ENCODE measurements at places on chromosomes 6 and 20. TPM values are rescaled to one million over a fixed set of nuclear protein-coding genes. Genes with fewer than 3 reads are reported as not detected.

Gene HEY2
- not detected for polyA plus RNA-seq

Gene RAB44
- polyA plus RNA-seq = 0.02 TPM

Gene EYS
- 0.04 TPM for polyA plus RNA-seq

Gene PTK6
- polyA plus RNA-seq = 0.07 TPM

Gene ZFAND3
- polyA plus RNA-seq = 21.8 TPM

Gene CDH26
- polyA plus RNA-seq = 0.17 TPM

DNA sequence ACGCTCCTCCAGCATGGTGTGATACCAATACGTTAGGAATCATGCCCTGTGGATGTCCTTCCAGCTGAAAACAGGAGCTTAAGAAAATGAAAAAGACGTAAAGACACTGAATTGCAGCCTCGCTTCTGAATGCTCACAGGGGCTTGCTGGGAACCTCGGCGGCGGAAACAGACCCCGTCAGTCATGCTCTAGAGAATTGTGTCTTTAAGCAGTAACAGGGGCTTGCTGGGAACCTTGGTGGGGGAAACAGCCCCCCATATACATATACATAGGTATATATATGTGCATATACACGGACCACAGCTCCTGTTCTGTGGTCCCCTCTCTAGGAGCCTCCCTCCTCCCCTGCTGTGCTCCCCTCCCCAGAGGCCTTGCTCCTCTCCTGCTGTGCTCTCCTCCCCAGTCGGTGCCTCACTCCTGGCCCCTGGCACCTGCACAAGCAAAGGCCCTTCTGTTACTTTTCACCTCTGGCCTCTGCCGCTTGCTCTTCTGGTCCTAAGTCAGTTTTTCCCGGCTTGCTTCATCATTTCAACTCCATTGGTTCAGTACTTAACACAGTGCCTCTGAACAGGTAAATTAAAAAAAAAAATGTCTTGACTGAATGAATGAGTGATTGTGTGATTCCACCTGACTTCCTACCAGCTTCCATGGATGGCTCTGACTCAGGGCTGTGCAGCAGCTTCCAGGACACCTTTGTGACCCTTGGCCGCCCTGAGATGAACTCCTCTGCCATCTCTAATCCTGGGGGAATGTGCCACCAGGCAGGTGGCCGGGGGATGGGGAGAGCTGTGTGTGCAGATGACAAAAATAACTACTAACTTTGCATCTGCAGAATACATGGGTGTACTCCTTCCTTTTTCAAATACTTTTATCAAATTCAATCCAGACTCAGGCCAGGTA lies 246.1 kb downstream of the SMOC2 start:
- DNase-seq = no peak

DNA sequence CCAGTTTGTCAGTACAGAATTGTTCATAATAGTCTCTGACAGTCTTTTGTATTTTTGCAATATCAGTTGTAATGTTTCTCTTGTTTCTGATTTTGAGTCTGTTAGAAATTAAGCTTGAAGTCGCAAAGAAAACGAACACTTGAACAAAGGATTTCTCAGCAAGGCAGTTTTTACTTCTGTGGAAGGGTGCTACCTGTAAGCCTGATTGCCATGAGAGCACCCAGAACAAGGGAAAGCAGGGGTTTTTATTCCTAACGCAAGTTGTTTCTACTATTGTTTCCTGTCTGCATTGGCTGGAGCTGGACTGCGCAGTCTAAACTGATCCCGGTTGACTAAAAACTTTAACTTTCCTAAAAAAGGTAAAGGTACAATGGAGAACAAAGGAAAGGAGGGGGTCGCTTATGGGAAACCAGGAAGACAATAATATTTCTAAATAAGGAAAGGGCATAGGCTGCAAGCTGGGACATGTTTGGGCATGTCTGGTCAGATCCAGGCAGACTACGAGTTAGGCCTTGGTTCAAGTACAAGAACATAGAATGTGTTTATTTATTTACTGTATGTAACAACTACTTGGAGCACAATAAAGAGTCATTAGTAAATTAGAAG lies 28.5 kb downstream of the HLA-B start:
- DNase-seq = no peak

DNA sequence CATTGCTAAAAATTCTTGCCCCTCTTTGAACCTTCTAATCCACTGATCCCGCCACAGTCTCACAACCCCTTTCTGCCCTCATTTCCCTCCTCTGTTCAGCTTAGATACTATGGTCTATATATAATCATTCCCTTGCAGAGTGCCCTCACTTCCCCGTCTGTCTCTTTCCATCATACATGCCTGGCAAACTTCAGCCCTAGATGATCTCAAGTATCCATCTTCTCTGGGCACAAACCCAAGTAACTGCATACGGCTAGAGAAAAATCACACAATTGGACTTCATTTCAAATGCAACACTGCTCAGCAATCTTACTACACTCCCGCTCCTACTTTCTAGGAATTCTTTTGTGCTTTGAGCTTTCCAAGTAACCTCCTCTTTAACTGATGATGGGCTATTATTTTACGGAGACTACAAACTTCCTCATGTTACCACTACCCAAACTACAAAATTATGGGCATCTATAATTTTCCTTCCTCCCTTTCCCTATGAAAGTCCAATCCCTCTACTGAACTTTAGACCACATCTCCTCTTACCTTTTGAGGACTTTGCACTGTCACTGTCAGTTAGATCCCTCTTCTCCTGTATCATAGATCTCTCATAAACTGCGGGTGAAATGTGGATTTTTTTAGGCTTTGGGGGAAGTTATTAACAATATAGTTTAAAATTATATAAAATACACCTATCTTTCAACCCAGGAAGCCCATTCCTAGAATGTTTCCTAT lies 135.6 kb downstream of the BTBD9 start:
- no peak for DNase-seq

DNA sequence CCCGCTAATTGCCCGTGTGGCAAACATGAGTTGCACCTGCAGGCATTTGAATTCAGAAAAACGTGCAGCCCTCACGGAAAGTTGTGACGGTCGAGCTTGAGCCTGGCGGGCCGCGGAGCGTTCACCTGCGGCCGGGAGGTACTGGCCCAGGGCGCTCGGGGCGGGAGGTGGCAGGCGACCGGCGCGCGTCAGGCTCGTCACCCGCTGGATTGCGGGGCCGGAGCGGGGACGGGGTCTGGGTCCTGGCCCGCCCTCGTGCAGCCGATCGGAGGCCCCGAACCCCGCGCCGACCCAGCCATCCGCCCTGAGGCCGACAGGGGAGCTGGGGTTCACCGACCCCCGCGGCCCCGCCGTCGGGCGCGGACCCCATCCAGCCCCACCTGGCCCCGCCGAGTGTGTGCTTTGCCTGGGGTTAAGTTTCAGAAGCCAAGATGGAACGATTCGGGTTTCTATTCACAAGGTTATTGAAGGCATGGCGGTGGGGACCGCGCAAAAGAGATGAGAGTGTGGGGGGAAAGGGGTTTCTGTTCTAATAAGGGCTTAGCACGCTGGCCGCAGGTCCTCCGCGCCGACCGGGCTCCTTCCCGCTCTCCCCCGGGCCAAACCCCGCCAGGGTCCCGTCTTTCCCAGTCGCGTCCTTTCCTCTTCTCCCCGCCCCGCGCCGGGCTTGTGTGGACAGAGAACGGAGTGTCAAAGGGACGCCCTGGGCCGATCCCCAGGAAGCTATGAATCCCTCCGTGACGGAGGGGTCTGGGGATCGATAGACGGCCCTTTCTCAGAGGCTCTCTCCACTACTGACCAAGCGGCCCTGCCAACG lies 1.6 kb upstream of the HEY2 start:
- no peak for DNase-seq

- peak; percentile 47 for DNase-seq
These were observed 188.0 kb upstream of the TAB2 start for GRCh38 chr6:149129371-149130077.

GRCh38 chr20:59858425-59858824 lies 75.0 kb downstream of the SYCP2 start:
- no peak for DNase-seq

DNA sequence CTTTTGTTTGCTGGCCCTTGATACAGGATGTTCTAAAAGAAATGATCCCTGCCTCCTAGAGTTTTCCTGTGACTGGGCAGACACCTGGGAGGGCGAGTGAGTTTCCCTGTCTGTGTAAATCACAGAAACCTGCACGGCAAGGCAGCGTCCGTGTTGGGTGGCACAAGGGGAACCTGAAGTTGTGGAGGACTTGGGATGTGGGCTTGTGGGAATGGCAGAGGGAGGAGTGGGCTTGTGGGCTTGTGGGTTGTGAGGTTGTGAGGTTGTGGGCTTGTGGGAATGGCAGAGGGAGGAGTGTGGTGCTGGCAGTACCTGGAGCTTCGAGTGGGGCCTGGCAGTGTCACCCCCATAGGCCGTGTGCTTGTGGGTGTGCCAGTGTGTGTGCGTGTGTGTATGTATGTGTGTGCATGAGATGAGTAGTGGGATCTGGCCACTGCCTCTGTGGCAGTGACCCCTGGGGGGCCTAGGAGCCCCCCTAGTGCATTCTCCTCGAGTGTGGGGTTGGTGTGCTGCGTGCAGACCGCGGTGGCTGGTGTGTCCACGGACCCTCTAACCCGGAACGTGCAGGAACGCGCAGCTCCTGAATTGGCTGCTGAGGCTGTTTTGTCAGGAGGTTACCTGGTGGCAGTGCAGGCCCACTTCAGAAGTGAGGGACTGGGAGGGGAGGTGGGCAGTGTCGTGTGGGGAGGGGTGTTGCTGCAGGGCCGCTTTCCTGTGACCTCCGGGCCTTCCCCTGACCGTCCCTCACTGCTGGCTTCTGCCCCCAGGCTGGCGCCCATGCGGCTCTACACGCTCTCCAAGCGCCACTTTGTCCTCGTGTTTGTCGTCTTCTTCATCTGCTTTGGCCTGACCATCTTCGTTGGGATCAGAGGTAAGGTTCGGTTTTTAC lies 13.0 kb downstream of the TMEM181 start:
- no peak for DNase-seq

DNA sequence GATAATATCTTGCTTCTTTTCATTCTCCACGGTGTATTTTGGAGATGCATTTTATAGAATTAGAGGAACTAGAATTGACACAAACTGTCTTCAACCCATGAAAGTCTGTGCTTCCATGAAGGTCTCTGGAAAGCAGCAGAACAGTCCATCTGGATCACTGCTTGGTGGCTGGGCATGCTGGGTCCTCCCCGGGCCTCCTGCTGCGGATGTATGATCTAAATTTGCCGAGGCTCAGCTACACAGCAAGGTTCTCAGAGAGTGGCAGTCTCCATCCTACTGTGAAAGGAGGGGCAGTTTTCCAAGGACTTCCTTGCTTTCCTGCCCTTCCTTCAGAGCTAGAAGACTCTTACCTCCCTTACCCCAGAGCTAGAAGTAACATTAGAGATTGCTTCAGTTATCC lies 15.1 kb downstream of the PKIG start:
- no peak for DNase-seq

GRCh38 chr6:147158881-147159280 lies 45.3 kb upstream of the STXBP5 start:
- DNase-seq = no peak

DNA sequence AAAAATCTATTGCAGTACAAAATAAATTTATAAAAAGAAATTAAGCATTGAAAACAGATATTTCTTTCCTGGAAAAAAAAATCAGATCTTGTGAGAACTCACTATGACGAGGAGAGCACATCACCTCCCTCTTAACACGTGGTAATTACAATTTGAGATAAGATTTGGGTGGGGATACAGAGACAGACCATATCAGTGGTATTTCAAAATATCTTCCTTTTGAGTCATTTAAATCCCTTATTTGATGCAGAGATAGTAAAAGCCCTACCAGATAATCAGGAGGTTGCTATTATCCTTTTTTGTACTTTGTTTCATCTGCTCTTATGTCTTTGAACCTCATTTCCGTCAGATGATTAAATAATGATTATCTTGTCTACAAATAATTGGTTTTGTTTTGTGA lies 800.4 kb downstream of the KIF16B start:
- no peak for DNase-seq

- no peak for DNase-seq
These were observed 124.4 kb upstream of the PRL start for GRCh38 chr6:22421198-22421597.

DNA sequence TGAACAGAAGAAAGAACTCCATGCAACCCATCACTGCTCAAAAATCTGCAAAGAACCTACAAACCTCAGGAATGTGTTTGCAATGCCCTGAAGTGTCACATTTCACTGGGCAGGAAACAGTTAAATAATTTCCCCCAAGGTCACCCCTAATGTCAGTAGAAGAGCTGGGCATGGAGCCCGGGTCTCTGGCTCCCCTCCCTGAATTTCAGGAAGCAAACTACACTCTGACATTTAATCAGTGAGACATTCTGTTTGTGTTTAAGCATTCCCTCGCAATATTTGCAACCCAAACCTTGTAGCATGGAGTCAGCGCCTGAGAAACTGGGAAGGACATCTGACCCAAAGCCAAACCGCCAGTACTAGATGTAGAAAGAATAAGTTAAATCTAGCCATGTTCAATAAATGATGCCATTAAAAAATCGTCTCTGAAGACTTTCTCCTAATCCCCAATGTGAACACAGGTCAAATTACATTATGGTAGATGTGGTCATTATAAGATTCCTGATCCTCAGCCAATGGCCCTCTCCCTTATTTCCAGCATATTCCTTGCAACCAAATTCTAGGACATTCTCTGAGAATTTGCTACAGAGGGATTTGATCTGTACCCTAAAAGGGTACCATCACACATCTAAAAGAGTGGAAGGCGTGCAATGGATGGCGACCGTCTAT lies 91.2 kb upstream of the ADTRP start:
- DNase-seq = no peak

- no peak for DNase-seq
These were observed 8.1 kb downstream of the HLA-DQB1 start for GRCh38 chr6:32658268-32658897.

GRCh38 chr6:30020626-30021025 lies 40.4 kb upstream of the POLR1H start:
- no peak for DNase-seq

DNA sequence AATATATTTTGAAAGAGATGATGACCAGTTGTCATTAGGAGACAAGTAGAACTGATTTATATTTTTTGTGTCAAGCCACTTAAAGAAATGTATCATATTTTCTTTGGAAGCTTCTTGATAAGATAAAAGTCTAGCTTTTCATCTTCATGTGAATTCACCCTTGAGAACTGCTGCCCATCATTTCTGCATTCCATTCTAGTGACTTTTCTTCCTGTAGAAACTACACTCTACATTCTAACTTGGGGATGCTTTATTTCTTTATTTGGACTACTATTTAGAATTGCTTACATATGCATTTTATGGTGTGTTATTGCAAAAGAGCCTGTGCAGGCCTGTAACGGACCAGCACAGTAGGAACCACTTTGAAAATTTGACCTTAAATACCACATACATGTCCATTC lies 335.0 kb upstream of the KCNQ5 start:
- DNase-seq = peak; percentile 19

Measured in BJ (cell line).